ENCODE measurements at places on chromosomes 6 and 20.

DNA sequence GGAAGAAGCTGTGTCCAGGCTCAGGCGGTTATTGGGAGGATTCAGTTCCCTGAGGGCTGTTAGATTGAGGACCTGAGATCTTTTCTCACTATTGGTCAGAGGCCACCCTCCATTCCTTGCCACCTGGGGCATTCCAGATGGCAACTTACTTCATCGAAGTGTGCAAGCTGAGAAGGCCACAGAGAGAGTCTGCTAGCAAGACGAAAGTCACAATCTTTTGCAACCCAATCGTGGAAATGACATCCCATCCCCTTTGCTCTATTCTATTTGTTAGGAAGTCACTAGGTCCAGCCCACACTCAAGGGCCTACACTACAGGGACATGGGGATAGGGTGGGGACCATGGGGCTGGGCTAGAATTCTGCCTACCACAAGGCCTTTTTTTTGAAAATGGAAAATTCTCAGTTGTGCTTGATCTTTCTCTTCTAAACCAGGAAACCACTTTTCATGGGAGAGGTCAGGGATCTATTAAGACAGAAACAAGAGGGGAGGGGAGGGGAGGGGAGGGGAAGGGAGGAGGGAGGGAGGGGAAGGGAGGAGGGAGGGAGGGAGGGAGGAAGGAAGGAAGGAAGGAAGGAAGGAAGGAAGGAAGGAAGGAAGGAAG, 217.2 kb downstream of the BCAS1 start:
- DNase-seq, result no peak

DNA sequence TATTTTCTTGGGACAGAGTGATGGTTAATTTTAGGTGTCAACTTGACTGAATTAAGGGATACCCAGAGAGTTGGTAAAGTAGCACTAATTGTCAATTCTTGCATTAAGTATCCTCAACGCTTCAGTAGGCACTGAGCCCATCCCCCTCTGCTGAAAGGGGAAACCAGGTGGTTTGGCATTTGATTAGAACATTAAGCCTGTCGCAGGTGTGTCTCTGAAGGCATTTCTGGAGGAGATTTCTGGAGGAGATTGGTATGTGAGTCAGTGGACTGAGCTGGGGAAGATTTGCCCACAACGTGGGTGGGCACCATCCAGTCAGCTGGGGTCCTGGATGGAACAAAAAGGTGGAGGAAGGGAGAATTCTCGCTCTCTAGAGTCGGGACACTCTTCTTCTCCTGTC, 119.8 kb downstream of the RFX6 start:
- no peak for DNase-seq

GRCh38 chr6:83976037-83976755, 57.4 kb upstream of the MRAP2 start:
- no peak for DNase-seq

GRCh38 chr20:8291873-8292272, 159.8 kb downstream of the PLCB1 start:
- no peak for DNase-seq

- no peak for DNase-seq
Observed at GRCh38 chr6:85551264-85551663, 42.4 kb downstream of the SNX14 start.

GRCh38 chr20:62752671-62753501, 43.4 kb upstream of the MRGBP start:
- peak; percentile 7 for DNase-seq

GRCh38 chr20:12166053-12166717, 248.5 kb downstream of the BTBD3 start:
- peak; percentile 74 for DNase-seq

DNA sequence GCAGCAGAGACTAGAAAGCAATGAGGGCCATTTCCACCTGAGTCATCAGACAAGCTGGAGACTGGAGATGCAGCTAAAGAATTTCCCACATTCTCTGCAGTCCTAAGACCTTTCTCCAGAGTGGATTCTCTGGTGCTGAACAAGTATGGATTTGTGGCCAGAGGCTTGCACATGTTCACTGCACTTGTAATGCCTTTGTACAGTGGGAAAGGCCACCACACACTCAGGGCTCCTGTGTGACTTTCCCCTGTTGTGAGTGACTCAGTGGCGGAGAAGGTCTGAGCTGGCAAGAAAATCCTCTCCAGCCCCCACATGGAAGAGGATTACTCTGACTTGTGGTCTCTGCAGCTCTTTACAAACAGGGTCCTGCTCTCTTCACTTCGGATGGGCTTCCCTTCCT, 192.3 kb downstream of the C6orf118 start:
- no peak for DNase-seq

DNA sequence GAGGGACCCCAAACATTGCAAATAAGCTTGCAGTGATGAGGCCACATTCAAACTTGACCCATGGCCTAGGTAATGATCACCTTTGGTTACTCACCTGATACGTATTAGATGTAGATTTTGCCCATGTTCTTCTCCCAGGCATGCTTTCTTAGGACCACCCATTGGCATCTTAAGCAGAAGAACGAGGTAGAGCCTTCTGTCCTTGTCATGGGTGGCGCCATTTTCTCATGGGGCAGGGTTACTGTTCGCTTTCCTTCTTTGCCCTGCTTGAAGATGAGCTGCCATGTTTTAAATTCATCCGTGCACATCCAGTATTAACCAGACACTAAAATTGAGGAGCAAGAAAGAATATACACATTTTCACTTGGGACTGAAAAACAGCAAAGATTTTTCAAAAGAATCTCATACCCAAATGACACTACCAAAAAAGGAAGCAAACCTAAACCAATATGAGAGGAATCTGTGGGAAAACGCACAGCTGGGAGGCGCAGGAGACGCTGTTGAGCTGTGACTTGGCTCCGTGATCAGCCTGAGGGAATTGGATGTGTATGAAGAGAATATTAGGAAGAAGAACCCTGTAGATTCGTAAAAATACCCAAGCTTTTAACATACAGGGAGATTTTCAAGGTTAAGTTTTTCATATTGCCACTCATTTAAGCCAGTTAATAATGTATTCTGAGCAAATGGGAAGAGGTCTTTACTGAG, 36.6 kb downstream of the GMPR start:
- no peak for DNase-seq

DNA sequence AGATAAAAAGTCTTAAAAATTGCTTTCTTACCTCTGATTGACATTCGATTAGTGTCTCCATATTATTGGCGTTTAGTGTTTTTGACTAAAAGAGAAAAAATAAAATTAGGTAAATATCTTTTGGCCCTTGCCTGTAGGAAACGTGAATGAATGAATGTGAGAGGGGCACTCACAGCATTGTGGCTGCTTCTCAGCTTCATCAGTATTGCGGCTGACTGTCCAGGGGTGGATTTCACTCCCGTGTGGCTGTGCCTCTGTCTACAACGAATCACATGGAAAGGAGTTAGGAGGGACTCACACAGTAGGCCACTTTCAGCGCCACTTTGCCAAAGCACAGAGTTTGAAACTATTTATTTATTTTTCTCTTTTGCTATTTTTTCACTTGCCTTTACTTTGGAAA, 844 bp downstream of the TAGAP start:
- no peak for DNase-seq

GRCh38 chr20:36155991-36156390, 1.5 kb downstream of the EPB41L1 start:
- DNase-seq, result no peak

DNA sequence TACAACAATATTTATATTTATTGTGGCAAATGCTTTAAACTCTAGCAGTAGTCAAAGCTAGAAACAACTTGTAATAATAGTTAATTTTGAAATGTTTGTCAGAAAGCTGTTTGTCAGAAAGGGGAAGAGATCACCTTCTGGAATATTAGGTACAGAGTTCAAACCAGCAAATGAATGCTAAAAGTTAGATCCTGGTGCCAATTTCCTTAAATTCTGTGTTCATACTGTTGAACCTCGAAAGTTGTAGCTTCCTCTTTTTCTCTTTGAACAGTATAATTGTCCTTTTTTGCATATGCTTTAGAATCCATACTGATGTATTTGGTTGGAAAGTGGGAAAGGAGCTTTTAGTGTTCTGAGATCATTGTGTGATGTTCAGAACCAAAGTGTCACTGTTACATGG, 22.4 kb downstream of the ITCH start:
- DNase-seq, result no peak

GRCh38 chr6:41778895-41779294, 805 bp downstream of the FRS3 start:
- no peak for DNase-seq

- DNase-seq, result no peak
Observed at GRCh38 chr6:17204533-17204932, 76.6 kb upstream of the RBM24 start.

- no peak for DNase-seq
Observed at GRCh38 chr6:25535632-25536225, 116.3 kb upstream of the SCGN start.

DNA sequence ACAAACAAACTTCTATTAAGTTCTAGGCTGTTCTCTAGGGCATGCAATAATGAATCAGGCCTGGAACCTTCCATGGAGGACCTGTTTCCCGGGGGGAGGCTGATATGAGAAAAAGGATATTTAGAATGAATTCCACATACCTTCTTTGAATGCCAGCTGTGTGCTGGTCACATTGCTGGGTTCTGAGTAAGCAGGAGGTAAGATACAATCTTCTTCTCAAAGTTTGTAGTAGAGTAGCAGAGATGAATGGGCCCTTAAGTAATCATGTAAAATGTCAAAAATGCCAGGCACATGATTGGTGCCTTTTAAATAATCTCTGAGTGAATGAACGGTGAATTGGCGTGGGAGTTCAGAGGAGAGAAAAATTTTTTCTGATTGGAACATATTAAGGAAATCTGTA, 47.4 kb downstream of the TGM2 start:
- no peak for DNase-seq

GRCh38 chr6:84728602-84729001, 35.8 kb downstream of the TBX18 start:
- no peak for DNase-seq

DNA sequence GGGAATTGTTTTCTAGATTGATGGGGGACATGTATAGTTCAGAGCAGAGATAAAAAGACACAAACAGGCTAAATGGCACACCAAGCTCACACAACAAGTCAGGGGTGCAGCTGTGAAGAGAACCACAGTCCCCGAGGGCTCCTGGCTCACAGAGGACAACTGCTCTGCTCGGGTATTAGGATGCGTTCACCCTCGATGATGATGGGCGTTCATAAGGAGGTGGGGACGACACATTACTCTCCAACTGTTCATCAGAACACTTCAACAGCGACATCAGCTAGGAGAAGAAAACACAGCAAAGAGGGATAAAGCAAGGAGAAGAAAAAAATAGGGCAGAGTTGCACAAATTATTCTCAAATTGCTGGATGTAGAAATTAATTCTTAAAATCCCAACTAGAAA, 174.8 kb upstream of the RREB1 start:
- no peak for DNase-seq

DNA sequence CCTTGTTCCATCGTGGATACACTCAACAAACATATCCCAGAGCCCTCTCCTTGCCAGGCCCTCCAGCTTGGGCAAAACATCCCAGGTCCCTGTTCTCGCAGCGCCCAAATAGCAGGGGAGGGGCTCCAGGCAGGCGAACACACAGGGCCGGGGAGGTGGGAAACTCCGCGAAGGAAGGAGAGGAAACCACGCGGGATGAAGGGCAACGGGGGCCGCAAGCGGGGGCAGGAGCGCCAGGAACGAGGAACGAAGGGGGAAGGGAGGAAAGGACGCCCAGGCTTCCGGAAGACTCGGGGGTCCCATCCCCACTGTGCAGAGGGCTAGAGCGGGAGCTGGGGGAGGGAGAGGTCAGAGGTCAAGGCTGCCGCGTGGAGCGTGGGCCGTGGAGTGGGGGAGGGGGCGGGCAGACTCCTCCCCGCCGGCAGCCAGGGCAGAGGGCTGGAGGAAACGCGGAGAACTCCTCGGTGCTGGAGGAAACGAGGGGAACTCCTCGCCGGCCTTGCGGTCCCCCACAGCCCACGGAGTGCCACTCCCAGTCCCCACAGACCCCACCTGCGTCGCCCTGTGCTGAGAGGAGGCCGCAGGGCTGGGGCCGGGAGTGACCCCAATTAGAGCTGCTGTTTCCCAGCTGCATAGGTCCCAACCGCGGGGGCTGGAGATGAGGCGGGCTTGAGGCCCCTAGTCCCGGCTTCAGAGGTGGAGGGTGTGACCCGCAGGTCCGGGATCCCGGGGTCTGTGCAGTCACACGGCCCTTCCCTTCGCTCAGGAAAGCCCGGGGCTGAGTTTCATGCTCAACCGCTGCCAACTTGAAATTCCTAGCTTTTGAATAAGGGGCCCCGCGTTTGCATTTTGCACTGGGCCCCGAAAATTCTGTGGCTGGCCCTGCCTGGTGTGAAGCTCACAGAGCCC, 1.2 kb upstream of the RBM38 start:
- no peak for DNase-seq

- DNase-seq, result no peak
Observed at GRCh38 chr6:86820750-86821149, 116.6 kb upstream of the HTR1E start.

GRCh38 chr20:50708845-50709635, 17.7 kb upstream of the RIPOR3 start:
- no peak for DNase-seq

DNA sequence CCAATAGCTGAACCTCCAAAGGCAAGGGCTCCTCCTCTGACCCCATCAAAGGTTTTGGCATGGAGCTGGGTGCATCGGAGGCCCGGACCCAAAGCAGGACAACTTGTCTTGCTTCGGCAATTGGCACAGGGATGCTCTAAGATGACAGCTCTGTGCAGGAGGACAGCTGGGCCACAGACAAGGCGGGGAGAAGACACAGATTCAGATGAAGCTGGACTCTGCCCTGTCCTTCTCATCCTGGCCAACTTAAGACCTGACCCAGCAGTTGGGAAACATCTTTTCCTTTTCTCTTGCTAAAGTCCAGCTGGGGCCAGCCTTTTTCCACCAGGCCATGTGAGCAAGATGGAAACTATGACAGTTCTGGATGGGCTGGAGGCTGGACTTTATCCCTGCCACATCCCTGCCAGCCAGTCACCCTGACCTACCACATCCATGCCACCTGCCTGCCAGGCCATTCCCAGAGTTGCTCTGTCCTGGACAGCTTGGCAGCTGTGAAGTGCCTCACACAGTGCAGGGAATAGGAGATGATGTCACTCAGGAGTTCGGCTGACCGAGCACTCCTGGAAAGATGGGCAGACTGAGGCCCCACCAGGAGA, 12.7 kb upstream of the PSMF1 start:
- DNase-seq, result no peak

GRCh38 chr6:36285187-36285671, 15.4 kb downstream of the PNPLA1 start:
- no peak for DNase-seq

- DNase-seq, result no peak
Observed at GRCh38 chr6:110882274-110882619, 7.7 kb downstream of the AMD1 start.

DNA sequence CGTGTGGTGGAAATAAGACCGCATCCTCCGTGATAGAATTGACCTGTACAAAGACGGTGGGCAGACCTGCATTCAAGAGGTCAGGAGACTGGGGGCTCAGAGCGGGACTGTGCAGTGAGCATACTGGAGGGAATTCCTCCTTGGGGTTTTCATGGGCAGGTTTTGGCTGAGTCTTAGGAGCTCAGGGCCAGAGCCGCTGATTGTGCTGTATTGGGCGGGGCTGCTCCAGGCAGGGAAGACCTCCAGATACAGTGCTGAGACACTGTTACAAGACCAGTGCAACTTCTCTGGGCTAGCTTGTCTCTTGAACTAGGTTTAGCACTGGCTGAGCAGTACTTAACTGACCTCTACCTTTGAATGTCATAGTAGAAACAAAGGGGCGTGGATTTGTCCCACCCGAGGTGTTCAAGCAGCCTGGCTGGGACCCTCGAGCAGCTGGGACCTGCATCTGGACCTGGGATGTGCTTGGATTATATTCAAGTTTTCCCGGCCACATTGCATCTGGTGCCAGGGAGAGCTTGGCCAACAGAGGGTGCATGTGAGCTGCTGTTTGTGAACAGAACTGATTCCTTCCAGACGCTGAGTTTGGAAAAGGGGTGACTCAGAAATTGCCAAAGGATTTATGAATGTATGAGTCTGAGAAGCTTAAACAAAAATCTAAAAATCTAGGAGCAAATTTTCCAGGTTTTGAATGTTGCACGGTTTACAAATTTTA, 33.4 kb upstream of the SLC22A1 start:
- peak; percentile 64 for DNase-seq
